LHCN-M2 (cell line): ENCODE measurements at places on chromosomes 6 and 20. TPM values are rescaled to one million over a fixed set of nuclear protein-coding genes. Genes with fewer than 3 reads are reported as not detected.

DNA sequence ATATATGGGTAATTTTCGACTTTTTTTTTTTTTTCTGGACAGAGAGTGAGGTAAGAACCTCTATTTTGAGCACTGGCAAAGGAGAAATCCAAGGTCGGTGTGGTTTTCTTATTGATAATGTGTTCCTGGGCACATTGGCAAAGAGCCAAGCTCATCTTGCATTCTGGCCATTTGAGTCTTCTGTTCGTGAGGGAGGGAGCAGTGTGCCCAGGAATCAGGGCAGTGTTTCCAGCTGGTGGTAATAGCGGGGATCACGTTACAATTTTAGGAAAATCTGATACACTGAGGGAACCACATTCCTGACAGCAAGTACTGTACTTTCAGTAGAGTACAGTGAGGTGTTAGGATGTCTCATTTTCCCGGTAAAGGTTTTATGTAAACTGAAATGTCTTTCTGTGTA lies 442.3 kb upstream of the MAP3K7 start:
- no peak for DNase-seq

- DNase-seq = peak; percentile 84
Observed at GRCh38 chr20:51345601-51346101, 196.9 kb downstream of the NFATC2 start.

DNA sequence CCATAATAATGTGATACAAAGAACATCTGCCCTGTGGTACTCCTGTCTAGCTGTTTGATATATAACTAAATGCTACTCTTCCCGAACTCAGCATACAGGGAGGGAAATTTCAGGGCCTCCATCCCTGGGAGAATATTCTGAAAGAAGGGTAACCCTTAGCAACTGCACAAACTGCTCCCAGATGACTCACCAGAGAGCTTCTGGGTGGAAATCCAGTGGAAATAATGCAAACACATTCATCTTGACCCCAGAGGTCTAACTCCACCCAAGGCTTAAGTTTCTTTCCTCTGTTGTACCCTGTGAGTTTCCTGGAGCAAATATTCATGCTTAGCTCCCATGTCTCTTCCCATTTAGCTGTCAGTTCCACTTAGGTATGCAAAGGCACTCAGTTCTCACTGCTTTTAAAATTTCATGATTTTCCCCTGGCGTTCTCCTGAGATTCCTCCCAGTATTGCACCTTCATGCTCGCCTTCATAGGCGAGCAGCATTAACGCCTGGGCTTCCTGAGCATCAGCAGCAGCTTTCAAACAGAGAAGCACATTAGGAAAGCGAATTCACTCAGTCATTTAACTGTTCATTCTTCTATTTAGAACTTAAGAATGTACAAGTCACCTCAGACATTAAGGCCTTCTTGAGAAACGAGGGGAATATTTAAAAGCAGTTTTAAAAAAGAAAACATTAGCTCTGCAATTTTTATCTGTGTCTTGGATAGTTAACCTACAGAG lies 43.8 kb upstream of the LAMA4 start:
- peak; percentile 95 for DNase-seq

Gene ARHGAP40
- not detected in 2 replicates for total RNA-seq

- no peak for DNase-seq
Observed at GRCh38 chr20:63350597-63351325, 10.4 kb downstream of the CHRNA4 start.

DNA sequence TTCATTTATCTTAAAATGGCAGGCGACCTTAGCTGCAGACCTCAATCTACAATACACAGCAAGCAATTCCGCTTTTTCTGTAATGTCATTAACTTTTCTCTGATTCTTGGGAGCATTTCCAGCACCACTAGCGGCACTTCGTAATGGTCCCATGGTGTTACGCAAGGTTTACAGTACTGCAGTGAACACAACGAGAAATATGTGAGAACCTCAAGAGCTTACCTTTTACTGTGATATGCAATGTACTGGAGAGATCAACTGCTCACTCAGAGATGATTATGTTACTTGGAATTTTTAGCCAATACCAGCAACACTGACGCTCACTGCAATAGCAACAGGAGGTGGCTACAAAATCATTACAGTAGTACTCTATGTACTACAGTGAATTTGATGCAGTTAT lies 2.8 kb upstream of the CEP43 start:
- peak; percentile 14 for DNase-seq

DNA sequence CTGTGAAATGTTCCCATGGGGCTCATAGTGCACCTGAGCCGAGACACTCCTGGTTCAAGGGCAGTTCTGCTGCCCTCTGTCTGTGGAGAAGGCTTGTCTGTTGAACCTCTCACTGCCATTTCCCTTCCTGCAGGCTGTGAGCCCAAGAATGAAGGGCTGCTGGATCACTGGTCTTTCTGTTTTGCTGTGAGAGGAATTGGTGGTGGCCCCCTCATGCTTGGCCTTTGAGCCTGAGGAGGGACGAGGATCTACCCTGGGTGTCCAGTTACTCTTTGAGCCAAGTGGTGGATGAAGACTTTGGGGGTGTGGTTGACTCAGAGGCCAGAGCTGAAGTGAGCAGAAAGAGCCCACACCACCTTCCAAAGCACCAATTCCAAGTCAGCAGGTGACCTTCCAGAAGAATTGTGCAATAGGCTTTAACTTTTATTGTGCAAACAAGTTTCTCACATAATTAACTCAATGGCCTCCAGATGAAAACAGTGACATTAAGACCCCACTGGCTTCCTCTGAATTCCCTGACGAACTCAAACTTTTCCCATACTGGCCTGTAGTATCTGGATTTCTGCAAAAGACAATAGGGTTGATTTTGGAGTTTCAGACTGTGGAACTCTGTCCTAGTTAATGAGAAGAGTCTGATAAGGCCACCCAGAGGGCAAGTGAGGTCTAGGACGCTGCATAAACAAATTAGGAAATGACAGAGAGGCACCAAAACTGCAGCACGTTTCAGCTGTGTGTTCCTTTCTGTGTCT lies 101.5 kb downstream of the PHACTR3 start:
- no peak for DNase-seq

Gene AKIRIN2
- 15.3 and 19.1 TPM in 2 replicates for total RNA-seq

- DNase-seq = no peak
Observed at GRCh38 chr20:17635332-17636244, 46.5 kb downstream of the RRBP1 start.

- DNase-seq = no peak
Observed at GRCh38 chr6:37988127-37988526, 168.6 kb downstream of the ZFAND3 start.

DNA sequence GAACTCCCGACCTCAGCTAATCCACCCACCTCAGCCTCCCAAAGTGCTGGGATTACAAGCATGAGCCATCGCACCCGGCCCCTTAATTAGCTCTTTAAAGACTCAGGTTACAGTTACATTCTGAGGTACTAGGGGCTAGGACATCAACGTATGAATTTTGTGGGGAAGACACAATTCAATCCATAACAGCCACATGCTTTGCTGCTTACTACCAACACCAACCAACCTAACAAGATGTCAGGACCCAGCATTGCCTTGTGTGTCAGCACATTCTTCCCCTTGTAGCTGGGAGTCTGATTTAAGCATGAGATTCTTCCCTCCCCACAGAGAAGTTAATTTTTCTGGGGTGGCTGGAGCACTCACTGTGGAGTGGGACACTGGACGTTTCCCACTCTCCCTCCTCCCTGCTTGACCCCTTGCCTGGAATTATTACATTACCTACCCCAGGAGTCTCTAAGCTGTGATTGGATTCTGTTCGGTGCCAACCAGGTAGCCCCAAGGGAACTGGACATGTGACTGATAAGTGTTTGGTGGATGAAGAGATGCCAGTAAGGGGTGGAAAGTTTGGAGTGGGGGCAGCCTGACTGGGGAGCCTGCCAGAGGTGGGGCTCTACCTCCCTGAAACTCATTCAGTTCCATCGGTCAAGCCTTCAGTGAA lies 5.6 kb upstream of the PXMP4 start:
- no peak for DNase-seq

Gene GSTA3
- not detected in 2 replicates for total RNA-seq

Gene CGA
- total RNA-seq = not detected in 2 replicates
